GM23248 (cell line): ENCODE measurements at places on chromosomes 2 and 18. TPM values are rescaled to one million over a fixed set of nuclear protein-coding genes. Genes with fewer than 3 reads are reported as not detected.

The PDE11A gene
- 0.86 and 1.9 TPM in 2 replicates for total RNA-seq

The INPP5D gene
- total RNA-seq, result not detected in 2 replicates

The FBLN7 gene
- 0.11 and 0.13 TPM in 2 replicates for total RNA-seq

The ANKRD62 gene
- not detected in 2 replicates for total RNA-seq

The CCDC74B gene
- total RNA-seq, result 3.8 and 10.9 TPM in 2 replicates

The PROKR1 gene
- 0.11 TPM in 1 of 2 replicates, not detected in the other for total RNA-seq

The HOXD13 gene
- 1.0 and 3.8 TPM in 2 replicates for total RNA-seq

The DLX1 gene
- total RNA-seq, result 3.3 and 3.8 TPM in 2 replicates

The SERPINB13 gene
- not detected in 2 replicates for total RNA-seq

The CERKL gene
- not detected in 2 replicates for total RNA-seq

The CRYBA2 gene
- total RNA-seq, result not detected in 2 replicates

The HTR2B gene
- total RNA-seq, result not detected in 2 replicates

The FAM110C gene
- not detected in 2 replicates for total RNA-seq

The POTEC gene
- total RNA-seq, result not detected in 2 replicates

The TMSB10 gene
- 3,621 and 4,663 TPM in 2 replicates for total RNA-seq

The NPHP1 gene
- total RNA-seq, result 2.0 and 3.1 TPM in 2 replicates

The CXCR2 gene
- total RNA-seq, result not detected in 2 replicates

The IWS1 gene
- total RNA-seq, result 23.3 and 32.4 TPM in 2 replicates

The SKA1 gene
- total RNA-seq, result 5.6 and 8.8 TPM in 2 replicates

The FOXI3 gene
- not detected in 2 replicates for total RNA-seq

The SNRNP200 gene
- total RNA-seq, result 30.6 and 34.2 TPM in 2 replicates

The SLC19A3 gene
- 0.65 and 0.89 TPM in 2 replicates for total RNA-seq

The QPCT gene
- total RNA-seq, result 37.4 and 37.5 TPM in 2 replicates

The PAX3 gene
- not detected in 2 replicates for total RNA-seq

The CTAGE1 gene
- total RNA-seq, result 0.11 TPM in 1 of 2 replicates, not detected in the other

The TUBA4B gene
- total RNA-seq, result not detected in 2 replicates

The TMEM182 gene
- 1.0 and 3.6 TPM in 2 replicates for total RNA-seq

The DNAH7 gene
- 0.43 and 0.89 TPM in 2 replicates for total RNA-seq

The NT5DC4 gene
- total RNA-seq, result not detected in 2 replicates

The PLA2R1 gene
- total RNA-seq, result 14.9 and 16.0 TPM in 2 replicates

The ZNF396 gene
- total RNA-seq, result 0.13 and 0.86 TPM in 2 replicates

The SCYGR2 gene
- not detected in 2 replicates for total RNA-seq

The GCKR gene
- total RNA-seq, result 0.11 TPM in 1 of 2 replicates, not detected in the other

The SNRNP27 gene
- 46.8 and 69.3 TPM in 2 replicates for total RNA-seq

The E2F6 gene
- total RNA-seq, result 11.5 and 12.8 TPM in 2 replicates

The GPR39 gene
- total RNA-seq, result 2.6 and 3.8 TPM in 2 replicates

The DCC gene
- total RNA-seq, result not detected in 2 replicates

The DUSP2 gene
- 2.4 and 8.8 TPM in 2 replicates for total RNA-seq

The RAX gene
- not detected in 2 replicates for total RNA-seq

The TUBA3D gene
- not detected in 2 replicates for total RNA-seq

The TCF23 gene
- not detected in 2 replicates for total RNA-seq

The TOGARAM2 gene
- not detected in 2 replicates for total RNA-seq

The TMEM169 gene
- total RNA-seq, result under 0.01 TPM in 1 of 2 replicates, not detected in the other

The CNOT9 gene
- total RNA-seq, result 65.8 and 84.2 TPM in 2 replicates

The PDE1A gene
- 1.9 and 16.3 TPM in 2 replicates for total RNA-seq

The MC5R gene
- total RNA-seq, result not detected in 2 replicates

The PLB1 gene
- 0.11 and 0.38 TPM in 2 replicates for total RNA-seq

The FOSL2 gene
- total RNA-seq, result 78.0 and 83.5 TPM in 2 replicates

The GAD1 gene
- 0.13 and 2.6 TPM in 2 replicates for total RNA-seq
